ENCODE measurements at places on chromosomes 11 and 22.

DNA sequence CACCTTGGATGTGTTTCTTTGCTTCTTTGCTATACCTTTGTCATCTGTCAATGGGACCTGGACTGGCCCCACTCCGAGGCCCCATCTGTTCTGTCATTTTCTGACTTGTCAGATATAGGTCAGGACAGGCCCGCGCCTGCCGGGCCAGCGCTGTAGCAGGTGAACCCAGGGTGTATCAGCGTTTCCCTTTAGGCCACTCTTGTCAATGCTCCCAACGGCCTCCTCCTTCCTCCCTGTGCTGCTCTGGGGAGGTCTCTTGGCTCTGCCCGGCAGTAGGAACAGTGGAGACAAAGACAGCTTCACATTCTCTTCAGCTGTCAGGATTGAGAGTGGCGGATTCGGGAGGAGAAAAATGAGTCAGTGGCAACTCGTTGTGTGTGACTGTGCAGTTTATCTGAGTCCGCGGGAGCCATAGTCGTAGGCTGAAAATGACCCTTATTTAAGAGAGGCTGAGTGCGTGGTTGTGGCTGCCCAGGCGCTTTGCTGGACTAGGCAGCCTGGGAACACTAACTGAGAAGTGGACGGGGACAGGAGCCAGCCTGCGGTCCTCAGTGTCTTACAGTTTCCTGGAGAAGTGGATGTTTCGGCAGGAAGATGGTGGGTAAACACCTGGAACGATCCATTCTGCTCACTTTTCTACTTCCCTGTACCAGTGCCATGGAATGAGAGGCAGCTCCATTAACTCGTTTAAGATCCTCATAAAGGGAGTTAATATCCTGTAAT, 102.3 kb downstream of the PRR5L start:
- no peak for DNase-seq
- no peak overlapping the region for H3K4me3 ChIP-seq
- peaks cover 25% of the 10 kb centered on the region for H3K4me1 ChIP-seq
- H3K27ac ChIP-seq = no peak overlapping the region
- peaks cover 3% of the 10 kb centered on the region for H3K36me3 ChIP-seq

- no peaks in the 10 kb centered on the region for H3K27me3 ChIP-seq
- no peak for DNase-seq
- H3K36me3 ChIP-seq = peaks cover 5% of the 10 kb centered on the region
- no peaks in the 10 kb centered on the region for H3K4me1 ChIP-seq
These were observed 19.8 kb downstream of the ZBED5 start for GRCh38 chr11:10838083-10838482.

GRCh38 chr22:49724893-49725489, 102.7 kb downstream of the BRD1 start:
- peaks cover 10% of the 10 kb centered on the region for H3K4me1 ChIP-seq
- no peaks in the 10 kb centered on the region for H3K36me3 ChIP-seq
- no peak overlapping the region for H3K27ac ChIP-seq
- H3K4me3 ChIP-seq = peak overlapping the region; percentile 61
- peaks cover 25% of the 10 kb centered on the region for H3K27me3 ChIP-seq
- peak; percentile 85 for DNase-seq

GRCh38 chr11:77698896-77699295, 61.3 kb upstream of the CLNS1A start:
- DNase-seq = no peak
- no peaks in the 10 kb centered on the region for H3K4me1 ChIP-seq
- no peak overlapping the region for H3K4me3 ChIP-seq
- H3K27me3 ChIP-seq = no peaks in the 10 kb centered on the region
- no peak overlapping the region for H3K27ac ChIP-seq
- H3K36me3 ChIP-seq = peaks cover 25% of the 10 kb centered on the region

- H3K36me3 ChIP-seq = peaks cover 2% of the 10 kb centered on the region
- no peak overlapping the region for H3K27ac ChIP-seq
- peaks cover 3% of the 10 kb centered on the region for H3K27me3 ChIP-seq
- DNase-seq = no peak
These were observed 55.1 kb downstream of the KIAA1671 start for GRCh38 chr22:25007444-25008106.

- DNase-seq = no peak
- H3K27ac ChIP-seq = no peak overlapping the region
- H3K36me3 ChIP-seq = no peaks in the 10 kb centered on the region
- H3K4me1 ChIP-seq = no peaks in the 10 kb centered on the region
- H3K4me3 ChIP-seq = no peak overlapping the region
These were observed 94.9 kb downstream of the GRIK4 start for GRCh38 chr11:120606211-120607010.

- no peak overlapping the region for H3K4me3 ChIP-seq
- H3K27me3 ChIP-seq = no peaks in the 10 kb centered on the region
- no peak overlapping the region for H3K27ac ChIP-seq
- peaks cover 7% of the 10 kb centered on the region for H3K36me3 ChIP-seq
These were observed 16.2 kb upstream of the EIF4G2 start for GRCh38 chr11:10824888-10825287.

GRCh38 chr11:77003963-77004362, 30.2 kb upstream of the B3GNT6 start:
- no peaks in the 10 kb centered on the region for H3K27me3 ChIP-seq
- no peak overlapping the region for H3K4me3 ChIP-seq
- no peaks in the 10 kb centered on the region for H3K4me1 ChIP-seq
- no peak overlapping the region for H3K27ac ChIP-seq
- no peak for DNase-seq

- peaks cover 29% of the 10 kb centered on the region for H3K4me1 ChIP-seq
- peaks cover 28% of the 10 kb centered on the region for H3K36me3 ChIP-seq
- no peak for DNase-seq
- peak overlapping the region; percentile 70 for H3K27ac ChIP-seq
These were observed 54.6 kb downstream of the SPECC1L start for GRCh38 chr22:24325105-24325757.

GRCh38 chr22:44164031-44164430, 16.7 kb upstream of the PARVG start:
- H3K4me1 ChIP-seq = no peaks in the 10 kb centered on the region
- no peak overlapping the region for H3K4me3 ChIP-seq
- H3K27me3 ChIP-seq = no peaks in the 10 kb centered on the region
- H3K36me3 ChIP-seq = no peaks in the 10 kb centered on the region
- DNase-seq = no peak

DNA sequence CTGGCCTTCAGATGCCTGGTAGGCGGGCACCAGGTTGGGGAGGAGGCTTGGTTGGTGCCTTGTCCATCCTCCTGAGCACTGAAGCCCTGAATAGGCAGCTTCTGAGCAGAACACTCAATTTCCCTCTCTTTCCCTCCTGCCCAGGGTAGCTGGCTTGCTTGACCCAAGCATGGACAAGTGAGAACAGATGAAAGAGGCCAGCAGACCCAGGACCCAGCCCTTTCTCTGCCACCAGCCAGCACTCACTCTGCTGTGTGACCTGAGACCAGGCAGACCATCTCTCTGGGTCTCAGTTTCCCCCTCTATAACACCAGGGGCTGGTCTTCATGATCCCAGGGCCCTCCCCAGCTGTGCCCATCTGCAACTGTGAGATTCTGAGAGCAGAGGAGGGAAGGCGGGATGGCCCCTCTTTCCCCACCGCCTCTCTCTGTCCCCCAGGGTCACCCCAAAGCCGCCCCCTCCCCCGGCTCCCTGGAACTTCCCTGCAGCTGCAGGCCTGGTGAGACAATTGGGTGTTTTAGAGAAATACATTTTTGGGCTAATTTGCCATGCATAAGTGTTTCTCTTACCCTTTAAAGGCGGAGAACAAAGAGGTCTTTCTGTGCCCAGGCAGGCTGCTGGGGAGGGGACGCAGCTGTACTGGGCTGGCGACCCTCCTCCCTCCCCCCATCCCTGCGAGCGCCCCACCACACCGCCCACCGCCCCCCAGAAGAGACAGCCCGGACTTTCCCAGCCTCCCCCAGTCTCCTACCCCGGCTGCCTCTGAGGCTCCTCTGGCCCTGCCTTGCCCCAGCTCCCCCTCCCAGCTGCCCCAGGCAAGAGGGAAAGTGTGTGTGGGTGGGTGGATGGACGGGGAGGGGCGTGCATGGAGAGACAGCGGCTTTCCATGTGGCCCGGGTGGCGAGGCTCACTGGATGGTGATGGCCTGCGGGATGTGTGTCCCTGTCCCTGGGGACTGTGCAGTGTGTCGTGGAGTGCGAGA, 30.8 kb upstream of the PICK1 start:
- no peak overlapping the region for H3K4me3 ChIP-seq
- H3K36me3 ChIP-seq = no peaks in the 10 kb centered on the region
- H3K4me1 ChIP-seq = no peaks in the 10 kb centered on the region
- H3K27me3 ChIP-seq = no peaks in the 10 kb centered on the region
- DNase-seq = no peak

GRCh38 chr22:26979294-26979693, 321.9 kb downstream of the MIAT start:
- H3K27me3 ChIP-seq = peaks cover 2% of the 10 kb centered on the region
- no peaks in the 10 kb centered on the region for H3K4me1 ChIP-seq
- no peaks in the 10 kb centered on the region for H3K36me3 ChIP-seq
- H3K27ac ChIP-seq = no peak overlapping the region
- no peak overlapping the region for H3K4me3 ChIP-seq

- H3K36me3 ChIP-seq = peaks cover 16% of the 10 kb centered on the region
- peaks cover 47% of the 10 kb centered on the region for H3K4me1 ChIP-seq
- no peak for DNase-seq
- no peak overlapping the region for H3K4me3 ChIP-seq
These were observed 8.3 kb downstream of the MRPL17 start for GRCh38 chr11:6674862-6675261.

DNA sequence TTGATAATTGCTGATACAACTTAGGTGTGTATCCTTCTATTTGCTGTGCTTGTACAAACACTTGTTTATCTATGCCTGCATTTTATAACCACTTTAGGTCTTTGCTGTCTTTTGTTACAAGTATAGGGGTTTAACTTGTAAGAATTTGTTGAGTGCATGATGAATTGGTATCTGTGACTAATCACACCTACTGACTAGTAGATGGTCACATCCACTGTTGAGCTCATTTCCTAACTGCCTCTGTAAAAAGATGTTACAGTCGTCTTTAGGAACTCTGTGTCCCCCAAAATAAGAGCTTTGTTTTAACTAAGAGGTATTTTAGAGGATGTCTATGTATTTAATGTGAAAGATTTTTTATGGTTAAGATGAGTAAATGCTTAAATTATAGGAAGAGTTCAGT, 60.5 kb downstream of the HIPK3 start:
- peaks cover 5% of the 10 kb centered on the region for H3K4me1 ChIP-seq
- H3K27ac ChIP-seq = no peak overlapping the region
- H3K27me3 ChIP-seq = no peaks in the 10 kb centered on the region
- DNase-seq = no peak
- H3K4me3 ChIP-seq = no peak overlapping the region
- H3K36me3 ChIP-seq = peaks cover 13% of the 10 kb centered on the region

DNA sequence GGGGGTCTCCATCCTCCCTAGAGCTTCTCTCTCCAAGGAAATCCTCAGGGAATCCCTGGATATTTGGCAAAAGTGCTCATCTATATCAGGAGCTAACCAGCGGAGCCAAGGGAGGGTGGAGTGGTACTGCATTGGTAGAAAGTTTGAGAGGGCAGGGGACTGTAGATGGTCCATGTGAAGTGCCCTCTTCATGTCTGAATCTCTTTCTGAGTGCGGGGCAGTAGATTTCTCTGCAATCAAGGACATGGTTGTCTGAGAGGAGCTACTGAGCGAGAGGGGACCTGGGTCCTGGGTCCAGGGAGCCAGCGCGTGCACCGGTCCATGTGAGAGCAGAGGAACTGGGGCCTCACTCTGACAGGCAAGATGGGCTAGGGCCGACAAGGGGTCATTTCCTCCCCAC, 701 bp downstream of the DIXDC1 start:
- H3K4me3 ChIP-seq = peak overlapping the region; percentile 65
- H3K27ac ChIP-seq = peak overlapping the region; percentile 18
- DNase-seq = no peak
- H3K27me3 ChIP-seq = no peaks in the 10 kb centered on the region
- H3K4me1 ChIP-seq = peaks cover 18% of the 10 kb centered on the region
- H3K36me3 ChIP-seq = no peaks in the 10 kb centered on the region

DNA sequence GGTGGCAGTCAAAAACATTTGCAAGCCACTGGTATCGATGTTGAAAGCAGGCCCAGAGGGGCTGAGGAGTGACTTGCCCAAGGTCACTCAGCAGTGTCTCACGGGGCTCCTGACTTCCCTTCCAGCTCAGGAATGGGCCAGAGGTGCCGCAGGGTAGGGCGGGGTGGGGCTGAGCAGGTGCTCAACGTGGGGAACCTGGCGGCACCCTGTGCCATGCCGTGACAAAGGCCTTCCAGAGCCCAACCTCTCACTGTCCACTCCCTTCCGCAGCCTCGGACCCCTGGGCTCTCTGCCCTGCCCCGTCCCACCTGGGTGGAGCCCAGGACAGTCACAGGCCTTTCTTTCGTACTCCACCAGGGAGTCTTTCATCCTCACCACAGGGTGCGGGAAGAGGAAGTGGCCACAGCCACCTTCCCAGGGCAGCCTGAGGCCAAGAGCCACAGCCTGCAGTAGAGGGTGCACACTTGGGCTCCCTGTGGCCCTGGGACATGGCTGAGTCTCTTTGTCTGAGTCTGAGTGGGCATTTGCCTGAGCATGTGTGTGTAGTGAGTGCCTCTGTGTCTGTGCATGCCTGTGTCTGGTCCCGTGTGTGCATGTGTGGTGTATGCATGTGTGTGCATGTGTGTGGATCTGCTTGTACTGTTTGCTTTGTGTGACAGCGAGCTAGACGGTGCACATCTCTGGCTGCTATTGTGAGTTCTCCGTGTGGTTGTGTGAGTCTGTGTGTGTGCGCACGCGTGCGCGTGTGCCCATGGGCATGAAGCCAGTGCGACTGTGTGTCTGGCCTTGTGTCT, 6.0 kb upstream of the LIF start:
- DNase-seq = peak; percentile 54
- no peaks in the 10 kb centered on the region for H3K27me3 ChIP-seq
- peak overlapping the region; percentile 75 for H3K4me3 ChIP-seq
- H3K27ac ChIP-seq = peak overlapping the region; percentile 93
- H3K36me3 ChIP-seq = no peaks in the 10 kb centered on the region
- peaks cover 48% of the 10 kb centered on the region for H3K4me1 ChIP-seq

- peak within 1 kb of the TSS; percentile 76 for H3K4me3 ChIP-seq
- peaks cover 12% of the 10 kb centered on the region for H3K4me1 ChIP-seq
- peaks cover 72% of the 10 kb centered on the region for H3K27me3 ChIP-seq
- no peaks in the 10 kb centered on the region for H3K36me3 ChIP-seq
- no peak within 1 kb of the TSS for H3K27ac ChIP-seq
These were observed at the start of gene ADAMTS15 for GRCh38 chr11:130448416-130449309. ADAMTS15 (plus strand) TSS chr11:130448645; CDS start chr11:130448974, 329 bp downstream.

- no peak overlapping the region for H3K27ac ChIP-seq
- DNase-seq = no peak
- H3K4me3 ChIP-seq = no peak overlapping the region
- no peaks in the 10 kb centered on the region for H3K27me3 ChIP-seq
- H3K36me3 ChIP-seq = no peaks in the 10 kb centered on the region
- no peaks in the 10 kb centered on the region for H3K4me1 ChIP-seq
These were observed 29.9 kb downstream of the GUCY1A2 start for GRCh38 chr11:106988151-106989077.

DNA sequence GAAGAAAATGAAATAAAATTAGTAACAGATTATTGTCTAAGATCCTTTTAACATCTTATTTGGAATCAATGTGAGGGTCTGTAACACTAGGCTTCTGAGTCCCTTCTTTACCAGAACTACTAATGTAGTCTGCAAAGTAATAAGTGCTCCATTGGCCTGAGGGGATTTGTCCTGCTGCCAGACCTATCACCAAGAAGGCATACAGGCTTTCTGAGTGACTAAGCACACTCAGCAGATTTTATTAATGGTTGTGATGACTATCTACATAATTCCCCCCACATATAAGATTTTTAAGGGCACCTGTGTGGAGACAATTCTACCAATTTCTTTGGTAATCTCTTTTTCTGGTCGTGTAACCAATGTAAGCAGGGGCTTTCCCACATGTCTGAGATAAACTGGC, 365.0 kb upstream of the FAT3 start:
- no peaks in the 10 kb centered on the region for H3K36me3 ChIP-seq
- no peak for DNase-seq
- no peaks in the 10 kb centered on the region for H3K4me1 ChIP-seq
- H3K27ac ChIP-seq = no peak overlapping the region
